ENCODE measurements at places on chromosomes 4 and X. TPM values are rescaled to one million over a fixed set of nuclear protein-coding genes. Genes with fewer than 3 reads are reported as not detected.

Gene USP17L30
- not detected for total RNA-seq

Gene PITX2
- total RNA-seq: not detected

- DNase-seq: no peak
Observed at GRCh38 chrX:13015536-13016236, 28.7 kb downstream of the FAM9C start.

DNA sequence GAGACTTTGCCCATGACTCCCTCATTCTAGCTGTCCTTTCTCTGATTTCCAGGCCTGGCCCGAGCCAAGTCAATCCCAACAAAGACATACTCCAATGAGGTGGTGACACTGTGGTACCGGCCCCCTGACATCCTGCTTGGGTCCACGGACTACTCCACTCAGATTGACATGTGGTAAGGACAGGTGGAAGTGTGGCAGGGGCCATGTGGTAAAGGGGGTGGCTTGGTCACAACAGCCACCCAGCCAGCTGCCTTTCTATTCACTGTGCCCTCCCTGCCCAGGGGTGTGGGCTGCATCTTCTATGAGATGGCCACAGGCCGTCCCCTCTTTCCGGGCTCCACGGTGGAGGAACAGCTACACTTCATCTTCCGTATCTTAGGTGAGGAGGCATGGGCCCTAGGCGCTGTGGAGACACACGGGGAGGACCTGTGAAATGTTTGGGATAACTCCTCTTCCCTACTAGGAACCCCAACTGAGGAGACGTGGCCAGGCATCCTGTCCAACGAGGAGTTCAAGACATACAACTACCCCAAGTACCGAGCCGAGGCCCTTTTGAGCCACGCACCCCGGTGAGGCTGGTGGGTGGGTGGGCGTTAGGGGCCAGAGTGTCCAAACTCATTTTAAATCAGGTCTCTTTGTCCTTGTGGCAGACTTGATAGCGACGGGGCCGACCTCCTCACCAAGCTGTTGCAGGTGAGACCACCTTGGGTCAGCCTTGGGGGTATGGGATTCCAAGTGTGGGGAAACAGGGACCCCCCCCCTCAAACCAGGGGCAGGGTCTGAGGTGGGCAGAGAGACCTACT, 6.1 kb upstream of the USP11 start:
- DNase-seq: peak; percentile 81

DNA sequence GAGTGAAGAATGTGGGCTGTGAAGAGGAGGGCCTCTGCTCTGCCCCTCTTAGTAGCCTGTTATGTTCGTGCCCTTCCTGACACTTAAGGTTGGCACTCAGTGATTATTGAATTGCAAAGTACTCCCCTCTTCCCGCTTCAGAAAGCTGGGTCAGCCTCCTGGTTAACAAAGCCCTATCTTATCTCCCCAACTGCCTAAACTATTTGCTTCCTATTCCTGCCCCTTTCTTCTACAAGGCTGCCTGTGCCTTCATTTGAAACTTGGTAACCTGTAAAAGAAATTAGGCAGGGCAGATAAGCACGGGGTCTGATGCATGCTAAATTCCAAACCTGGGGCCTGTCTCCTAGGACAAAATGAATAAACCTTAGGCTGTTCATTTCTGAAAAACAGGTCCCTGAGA, 23.1 kb upstream of the TMEM150C start:
- DNase-seq: no peak
